ENCODE measurements at places on chromosomes 6 and 20.
A peak's percentile ranks its signal among the peaks of the same experiment; 100 is the strongest.

- no peak for DNase-seq
Measured at GRCh38 chr20:44517454-44517853, 4.4 kb downstream of the SERINC3 start.

- no peak for DNase-seq
Measured at GRCh38 chr6:2979819-2980464, 8.6 kb upstream of the SERPINB6 start.

DNA sequence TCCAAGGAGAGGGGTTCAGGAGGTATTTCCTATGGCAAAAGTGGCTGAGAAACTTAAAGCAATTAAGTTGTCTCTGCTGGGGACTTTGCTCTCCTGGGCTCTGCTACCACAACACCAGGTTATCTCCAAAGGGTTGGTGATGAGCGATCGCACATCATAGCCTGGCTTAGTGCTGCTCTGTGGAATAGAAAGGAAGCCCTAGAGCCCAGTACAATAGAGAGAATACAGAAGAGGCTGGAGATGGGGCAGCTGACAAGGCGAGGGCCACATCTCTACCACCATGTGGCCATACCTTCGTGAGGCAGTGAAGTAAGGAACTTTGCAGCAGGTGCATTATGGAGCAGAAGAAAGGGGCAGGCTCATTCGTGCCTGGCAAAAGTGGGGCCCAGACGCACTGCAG lies 8.6 kb upstream of the TMC2 start:
- DNase-seq: no peak

DNA sequence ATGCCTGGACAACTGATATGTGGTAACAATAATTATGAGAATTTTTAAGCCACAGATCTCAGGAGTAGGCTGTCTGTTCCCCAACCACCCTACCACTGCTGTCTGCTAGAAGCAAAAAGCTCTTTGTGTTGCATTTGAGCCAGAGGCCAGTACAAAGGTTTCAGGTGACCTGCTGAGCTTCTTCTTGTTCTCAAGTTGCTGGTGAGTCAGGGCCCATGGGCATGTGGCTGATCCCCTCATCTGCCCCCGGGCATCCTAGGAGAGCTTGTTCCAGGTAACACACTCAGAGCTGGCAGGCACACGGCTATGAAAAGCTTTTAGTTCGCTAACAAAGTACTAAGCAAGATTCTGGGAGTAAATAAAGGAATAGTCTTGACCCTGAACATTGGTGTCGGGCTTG lies 285.3 kb downstream of the CDC5L start:
- no peak for DNase-seq

GRCh38 chr20:42123981-42124473 lies 505.9 kb upstream of the CHD6 start:
- no peak for DNase-seq

DNA sequence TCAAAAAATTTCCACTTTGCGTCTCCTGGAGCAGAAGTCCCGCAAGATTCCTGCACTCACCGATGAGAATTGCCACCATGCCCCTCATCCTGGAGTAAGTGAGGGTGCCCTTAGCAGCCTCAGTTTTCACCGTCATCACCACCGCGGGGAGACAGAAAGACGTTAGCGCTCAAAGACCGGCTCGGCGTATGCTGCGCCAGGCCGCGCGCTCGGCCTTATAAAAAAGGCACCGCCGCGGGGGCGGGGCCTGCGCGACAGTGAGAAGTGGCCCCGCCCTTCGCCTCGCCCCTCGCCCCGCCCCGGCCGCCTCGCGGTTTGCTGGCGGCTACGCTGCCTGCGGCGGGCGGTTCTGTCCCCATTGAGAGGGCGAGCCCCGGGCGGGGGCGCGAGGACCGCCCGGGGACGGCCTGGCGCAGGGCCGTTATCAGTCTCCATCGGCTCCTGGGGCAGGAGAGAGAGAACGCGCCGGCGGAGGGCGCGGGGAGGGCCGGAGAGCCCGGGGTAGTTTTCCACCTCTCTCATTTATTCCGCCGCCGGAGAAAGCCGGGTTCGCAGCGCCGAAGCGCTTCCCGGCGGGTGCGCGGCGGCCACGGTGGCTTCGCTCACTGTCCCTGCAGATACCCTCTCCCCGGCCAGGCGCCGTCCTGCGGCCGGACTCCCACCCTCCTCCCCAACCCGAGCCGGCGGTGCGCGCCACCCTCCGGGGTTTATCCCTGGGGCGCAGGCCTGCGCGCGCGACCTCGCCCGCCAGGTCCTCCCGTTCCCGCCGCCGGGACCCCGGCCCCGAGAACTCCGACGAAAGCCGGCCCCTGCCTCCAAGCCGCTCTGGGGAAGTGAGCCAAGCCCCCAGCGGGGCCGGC lies 122.5 kb upstream of the SLC2A12 start:
- DNase-seq: peak; percentile 90

- DNase-seq: no peak
Measured at GRCh38 chr20:19858466-19859371, 100.7 kb downstream of the RIN2 start.

GRCh38 chr6:35581633-35582032 lies 68.9 kb upstream of the TULP1 start:
- no peak for DNase-seq

GRCh38 chr20:62576815-62577489 lies 65.4 kb upstream of the SLCO4A1 start:
- peak; percentile 54 for DNase-seq

DNA sequence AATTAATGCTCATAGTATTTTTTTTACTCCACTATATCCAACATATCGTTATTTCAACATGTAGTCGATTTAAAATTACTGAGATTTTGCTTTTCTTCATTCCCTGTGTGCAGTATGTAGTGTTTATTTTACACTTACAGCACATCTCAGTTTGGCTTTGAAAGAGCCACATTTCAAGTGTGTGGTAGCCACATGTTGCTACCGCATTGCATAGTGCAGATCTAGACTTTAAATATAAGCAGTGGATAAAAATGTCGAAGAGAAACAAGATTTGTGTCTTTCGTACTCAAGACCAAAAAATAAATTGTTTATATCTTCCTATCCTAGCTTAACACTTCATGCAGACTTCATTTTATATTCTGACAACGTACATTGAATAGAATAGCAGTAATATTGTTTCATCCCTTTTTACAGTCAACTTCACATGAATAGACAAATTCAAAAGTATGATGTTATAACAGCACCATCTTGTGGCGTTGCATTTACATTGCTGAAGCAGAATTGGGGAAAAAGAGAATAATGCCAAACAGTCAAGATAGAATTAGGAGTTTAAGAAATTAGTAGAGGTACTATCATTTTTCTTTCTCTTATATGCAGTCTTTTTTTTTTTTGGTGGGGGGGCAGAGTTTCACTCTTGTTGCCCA lies 29.9 kb downstream of the FBXO5 start:
- DNase-seq: no peak

GRCh38 chr20:58559368-58559729 lies 44.1 kb upstream of the APCDD1L start:
- no peak for DNase-seq

DNA sequence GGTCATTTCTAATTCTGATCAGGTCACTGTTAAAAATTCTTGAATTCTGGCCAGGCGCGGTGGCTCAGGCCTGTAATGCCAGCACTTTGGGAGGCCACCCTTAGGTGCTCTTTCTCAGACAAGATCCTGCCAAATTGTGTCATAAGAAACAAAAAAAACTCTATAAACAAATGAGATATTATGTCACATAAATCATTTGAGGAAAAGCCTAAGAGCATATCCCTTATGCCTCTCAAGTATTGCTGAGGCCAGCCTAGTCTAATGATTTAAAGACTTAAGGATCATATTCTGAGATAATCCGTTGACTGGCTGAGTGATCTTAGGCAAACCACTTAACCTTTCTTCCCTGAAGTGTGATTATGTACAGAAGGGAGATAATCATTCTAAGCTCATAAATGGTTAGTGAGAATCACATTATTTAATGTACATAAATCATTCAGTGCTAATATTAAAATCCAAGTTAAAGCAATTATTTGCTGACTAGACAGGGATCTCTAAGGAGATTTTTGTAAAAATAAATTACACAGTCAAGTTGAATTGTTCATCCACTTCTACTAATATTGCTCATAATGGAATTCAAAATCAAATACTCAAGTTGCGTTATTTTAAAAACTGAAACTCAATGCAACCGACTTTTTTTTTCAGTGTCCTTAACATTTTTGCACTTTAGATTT lies 365.4 kb downstream of the PHF3 start:
- no peak for DNase-seq

DNA sequence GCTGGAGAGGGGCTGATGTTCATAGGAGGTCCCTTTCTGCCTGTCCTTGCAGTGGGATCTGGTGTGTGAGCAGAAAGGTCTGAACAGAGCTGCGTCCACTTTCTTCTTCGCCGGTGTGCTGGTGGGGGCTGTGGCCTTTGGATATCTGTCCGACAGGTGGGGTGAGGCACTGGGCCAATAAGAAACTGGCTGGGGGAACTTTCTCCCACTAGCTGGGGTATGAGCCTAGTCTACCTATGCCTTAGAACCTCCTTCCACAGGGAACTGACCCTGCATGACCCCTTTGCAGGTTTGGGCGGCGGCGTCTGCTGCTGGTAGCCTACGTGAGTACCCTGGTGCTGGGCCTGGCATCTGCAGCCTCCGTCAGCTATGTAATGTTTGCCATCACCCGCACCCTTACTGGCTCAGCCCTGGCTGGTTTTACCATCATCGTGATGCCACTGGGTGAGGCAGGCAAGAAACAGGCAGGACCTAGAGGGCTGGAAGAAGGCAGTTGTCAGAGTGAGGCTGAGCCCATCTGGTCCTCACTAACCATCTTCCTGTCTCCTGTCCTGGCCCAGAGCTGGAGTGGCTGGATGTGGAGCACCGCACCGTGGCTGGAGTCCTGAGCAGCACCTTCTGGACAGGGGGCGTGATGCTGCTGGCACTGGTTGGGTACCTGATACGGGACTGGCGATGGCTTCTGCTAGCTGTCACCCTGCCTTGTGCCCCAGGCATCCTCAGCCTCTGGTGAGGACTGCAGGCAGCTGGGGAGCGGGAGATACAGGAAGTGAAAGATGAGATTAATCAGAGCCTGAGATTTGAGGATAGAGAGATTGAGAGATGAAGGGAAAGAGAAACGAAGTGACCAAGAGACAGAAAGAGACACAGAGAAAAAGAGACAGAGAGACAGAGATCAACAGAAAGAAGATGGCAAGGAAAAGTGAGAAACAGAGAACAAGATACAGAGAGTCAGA lies 1.6 kb downstream of the SLC22A7 start:
- no peak for DNase-seq

DNA sequence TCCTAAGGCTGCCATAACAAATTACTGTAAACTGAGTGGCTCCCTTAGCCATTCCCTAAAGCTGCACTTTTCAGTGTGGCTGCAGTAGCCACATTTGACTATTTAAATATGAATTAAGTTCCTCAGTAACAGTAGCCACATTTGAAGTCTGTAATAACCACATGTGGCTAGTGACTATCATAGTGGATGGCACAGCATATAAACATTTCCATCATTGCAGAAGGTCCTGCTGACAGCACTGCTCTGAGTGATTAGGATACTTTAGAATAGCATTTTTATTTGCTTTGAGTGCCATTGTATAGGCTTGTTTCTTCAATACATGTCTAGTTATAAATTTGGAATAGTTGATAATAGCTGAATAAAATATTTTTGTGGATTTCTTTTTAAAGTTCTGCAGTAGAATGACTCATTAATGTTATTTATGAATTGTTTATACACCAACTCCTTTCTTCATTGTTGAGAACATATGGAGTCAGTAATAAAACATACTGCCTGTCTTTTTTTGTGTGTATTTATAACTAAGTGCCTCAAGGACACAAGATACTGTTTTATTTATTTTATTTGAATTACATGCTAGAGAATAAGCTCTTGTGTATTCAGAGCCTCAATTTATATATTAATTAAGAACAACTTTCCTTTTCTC lies 217.2 kb downstream of the CDKAL1 start:
- no peak for DNase-seq

- no peak for DNase-seq
Measured at GRCh38 chr6:25519856-25520255, 132.2 kb upstream of the SCGN start.

- no peak for DNase-seq
Measured at GRCh38 chr6:140027219-140027618, 652.8 kb upstream of the CITED2 start.

GRCh38 chr6:90284236-90285041 lies 12.2 kb downstream of the BACH2 start:
- no peak for DNase-seq

DNA sequence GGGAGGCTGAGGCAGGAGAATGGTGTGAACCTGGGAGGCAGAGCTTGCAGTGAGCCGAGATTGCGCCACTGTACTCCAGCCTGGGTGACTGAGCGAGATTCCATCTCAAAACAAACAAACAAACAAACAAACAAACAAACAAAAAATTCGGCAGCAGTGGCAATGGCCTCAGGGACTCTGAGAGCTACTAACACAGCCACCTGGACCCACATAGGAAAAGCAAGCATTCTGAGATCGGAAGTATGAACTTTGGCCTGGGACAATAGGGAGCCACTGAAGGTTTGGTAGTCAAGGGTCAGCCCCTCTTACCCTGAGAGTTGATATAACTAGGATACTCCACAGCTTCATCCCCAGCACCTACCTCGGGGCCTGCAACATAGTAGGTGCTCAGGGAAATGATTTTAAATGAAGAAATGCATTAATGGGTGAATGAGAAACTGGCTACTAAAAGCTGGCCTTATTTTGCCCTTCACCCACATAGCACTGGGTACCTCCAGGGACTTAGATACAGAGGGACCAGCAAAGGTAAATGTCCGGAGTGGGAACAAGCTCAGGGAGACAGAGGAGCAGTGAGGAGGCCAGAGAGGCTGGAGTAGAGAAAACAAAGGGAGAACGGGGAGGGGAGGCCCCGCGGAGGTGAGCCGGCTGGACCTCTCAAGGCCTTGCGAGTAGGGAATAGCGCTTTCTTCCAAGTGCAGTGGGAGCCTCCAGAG lies 46.6 kb upstream of the PTGIS start:
- DNase-seq: no peak

- DNase-seq: no peak
Measured at GRCh38 chr6:97958134-97958533, 675.1 kb upstream of the MMS22L start.

Data from progenitor cell of endocrine pancreas (in vitro differentiated cells).